ENCODE measurements at places on chromosomes 16 and 17.
A peak's percentile ranks its signal among the peaks of the same experiment; 100 is the strongest.

DNA sequence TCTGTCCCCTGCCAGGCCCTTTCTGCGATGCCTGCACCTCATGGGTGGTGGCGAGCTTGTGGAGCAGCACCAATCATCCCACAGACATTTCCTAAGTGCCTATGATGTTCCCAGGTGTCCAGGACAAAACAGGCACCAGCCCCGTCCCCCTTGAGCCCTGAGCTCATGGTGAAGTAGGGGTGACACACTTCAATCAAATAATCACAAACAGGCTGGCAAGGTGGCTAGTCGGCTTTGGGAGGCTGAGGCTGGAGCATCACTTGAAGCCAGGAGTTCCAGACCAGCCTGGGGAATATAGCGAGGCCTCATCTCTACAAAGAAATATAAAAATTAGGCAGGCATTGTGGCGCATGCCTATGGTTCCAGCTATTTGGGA is 748 bp upstream of the PRSS8 start:
- no peak for DNase-seq

DNA sequence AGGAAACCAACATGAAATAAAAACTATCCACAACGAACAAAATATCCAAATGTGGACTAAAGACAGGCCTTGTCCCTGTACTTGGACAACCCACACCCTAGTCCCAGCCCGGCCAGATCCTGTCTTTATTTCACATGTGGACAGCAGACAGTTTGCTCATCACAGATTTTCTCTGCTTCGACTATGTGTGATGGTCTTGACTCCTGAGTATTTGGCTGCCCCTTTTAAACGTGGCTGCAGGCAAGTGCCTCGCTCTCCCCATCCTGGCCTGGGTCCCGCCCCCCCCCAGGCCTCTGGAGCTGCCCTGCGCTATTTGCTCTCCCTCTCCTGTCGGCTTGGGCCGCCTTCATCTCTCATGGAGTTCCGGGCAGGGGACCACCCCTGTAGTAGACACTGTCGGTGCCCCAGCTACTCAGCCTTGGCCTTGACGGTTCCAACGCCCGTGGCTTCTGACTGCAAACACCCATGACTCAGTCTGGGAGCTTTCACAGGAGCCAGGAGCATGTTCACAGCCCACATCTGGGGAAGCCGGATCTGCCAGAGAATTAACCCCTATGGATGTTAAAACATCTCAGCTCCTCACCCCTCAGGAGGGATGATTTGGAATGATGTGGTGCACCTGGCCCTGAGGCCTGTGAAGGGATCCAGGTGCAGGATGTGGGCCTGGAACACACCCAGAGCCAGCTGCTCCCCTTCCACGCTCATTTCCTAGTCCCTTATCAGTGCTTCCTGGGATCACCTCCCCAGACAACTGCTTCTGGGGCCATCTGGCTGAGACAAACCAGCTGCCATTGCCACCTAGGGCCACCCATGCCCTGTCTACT is 229.7 kb upstream of the RPL38 start:
- DNase-seq, result no peak

- no peak for DNase-seq
These were observed at the start of gene NOXO1 for GRCh38 chr16:1981398-1981836. Gene NOXO1, minus strand, starts transcription at chr16:1981469. Its CDS starts 290 bp downstream, at chr16:1981179.

DNA sequence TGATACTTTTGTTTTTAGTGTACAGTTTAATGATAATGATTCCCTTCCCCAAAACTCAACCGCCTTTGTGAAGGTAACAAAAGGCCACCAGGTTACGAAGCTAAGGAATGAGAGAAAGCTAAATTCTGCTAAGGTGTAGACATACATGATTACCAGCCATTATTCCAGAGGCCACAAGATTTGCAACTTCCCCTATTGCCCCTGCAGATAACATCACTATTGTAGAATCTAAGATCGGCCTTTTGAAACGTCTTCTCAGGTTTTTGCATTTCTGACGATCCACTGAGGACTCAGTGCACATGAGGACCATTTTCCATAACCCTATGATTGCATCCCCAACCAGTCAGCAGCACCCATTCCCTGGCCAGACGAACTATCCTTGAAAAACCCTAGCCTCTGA is 33.9 kb upstream of the SNN start:
- no peak for DNase-seq

DNA sequence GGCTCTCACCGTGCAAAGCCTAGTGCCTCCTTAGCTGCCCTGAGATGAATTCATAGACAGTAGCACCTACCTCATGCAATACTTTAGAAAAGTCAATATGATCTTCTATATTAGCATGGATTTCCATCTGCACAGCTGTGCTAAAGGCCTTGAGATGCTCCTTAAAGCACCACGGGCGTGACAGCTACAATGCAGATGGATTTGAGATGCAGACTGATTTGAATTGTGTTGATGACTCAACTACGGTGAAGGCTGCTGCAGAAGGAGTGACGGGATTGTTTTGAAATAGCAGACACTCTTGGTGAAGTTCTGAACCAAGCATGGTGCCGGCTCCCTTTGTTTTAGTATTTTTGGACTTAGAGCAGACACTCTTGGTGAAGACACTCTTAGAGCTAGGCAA is 88.2 kb downstream of the SPECC1 start:
- no peak for DNase-seq

GRCh38 chr17:7336240-7337175 is at the start of gene ACAP1:
Gene ACAP1, plus strand, starts transcription at chr17:7336529. Its CDS starts 206 bp downstream, at chr17:7336735.
- peak; percentile 96 for DNase-seq

- DNase-seq, result no peak
These were observed 73.1 kb upstream of the KIFC3 start for GRCh38 chr16:57875347-57875746.

DNA sequence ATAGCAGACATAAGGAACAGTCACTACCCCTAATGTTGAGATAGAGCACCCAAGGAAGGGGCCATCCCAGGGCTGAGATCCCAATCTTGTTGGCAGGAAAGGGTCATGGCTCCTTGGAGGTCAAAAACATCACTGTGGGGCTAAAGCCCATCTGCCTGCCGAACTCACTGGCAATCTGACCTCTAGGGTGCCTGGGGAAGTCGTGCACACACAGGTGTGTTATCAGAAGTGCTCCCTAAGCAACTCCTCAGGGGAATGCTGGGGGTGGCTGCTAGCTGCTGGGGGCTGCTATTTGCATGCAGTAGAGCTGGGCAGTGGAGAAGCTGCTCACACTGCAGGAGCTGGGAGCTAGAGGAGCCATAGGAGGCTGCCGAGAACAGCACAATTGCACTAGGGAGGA is 47.5 kb upstream of the PHOSPHO1 start:
- DNase-seq, result no peak

DNA sequence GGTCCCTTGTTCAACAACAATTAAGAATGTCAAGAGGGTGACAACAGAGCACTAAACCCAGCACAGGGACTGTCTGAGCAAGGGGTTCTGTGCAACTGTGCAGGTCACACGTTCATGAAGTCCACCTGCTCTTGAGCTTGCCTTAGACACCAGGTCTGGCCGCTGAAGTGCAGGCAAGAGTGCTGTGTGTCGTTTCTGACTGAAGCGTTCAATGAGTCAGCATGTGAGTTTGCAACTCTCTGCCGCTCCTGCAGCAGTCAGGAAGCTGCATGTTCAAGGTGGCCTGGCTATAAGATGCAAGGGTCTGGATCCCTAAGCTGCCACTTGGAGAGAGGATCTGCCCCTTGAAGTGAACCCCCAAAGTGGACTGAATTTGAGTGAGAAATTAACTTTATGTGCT is 332.7 kb upstream of the HSBP1 start:
- no peak for DNase-seq

DNA sequence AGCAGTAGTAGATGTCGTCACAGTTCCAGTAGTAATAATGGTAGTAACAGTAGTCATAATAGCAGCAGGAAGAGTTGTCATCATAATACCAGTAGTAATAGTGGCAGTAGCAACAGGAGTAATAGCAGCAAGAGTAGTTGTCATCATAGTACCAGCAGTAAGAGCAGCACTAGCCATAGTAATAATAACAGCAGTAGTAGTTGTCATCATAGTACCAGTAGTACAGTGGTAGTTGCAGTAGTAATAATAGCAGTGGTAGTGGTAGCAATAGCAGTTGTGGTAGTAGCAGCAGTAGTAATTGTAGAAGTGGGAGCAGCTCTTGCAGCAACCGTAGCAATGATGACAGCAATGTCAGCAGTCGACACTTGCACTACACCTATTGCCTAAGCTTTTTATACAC is 502.8 kb downstream of the HS3ST4 start:
- no peak for DNase-seq

GRCh38 chr17:57405491-57406072 is 149.3 kb downstream of the MSI2 start:
- no peak for DNase-seq

DNA sequence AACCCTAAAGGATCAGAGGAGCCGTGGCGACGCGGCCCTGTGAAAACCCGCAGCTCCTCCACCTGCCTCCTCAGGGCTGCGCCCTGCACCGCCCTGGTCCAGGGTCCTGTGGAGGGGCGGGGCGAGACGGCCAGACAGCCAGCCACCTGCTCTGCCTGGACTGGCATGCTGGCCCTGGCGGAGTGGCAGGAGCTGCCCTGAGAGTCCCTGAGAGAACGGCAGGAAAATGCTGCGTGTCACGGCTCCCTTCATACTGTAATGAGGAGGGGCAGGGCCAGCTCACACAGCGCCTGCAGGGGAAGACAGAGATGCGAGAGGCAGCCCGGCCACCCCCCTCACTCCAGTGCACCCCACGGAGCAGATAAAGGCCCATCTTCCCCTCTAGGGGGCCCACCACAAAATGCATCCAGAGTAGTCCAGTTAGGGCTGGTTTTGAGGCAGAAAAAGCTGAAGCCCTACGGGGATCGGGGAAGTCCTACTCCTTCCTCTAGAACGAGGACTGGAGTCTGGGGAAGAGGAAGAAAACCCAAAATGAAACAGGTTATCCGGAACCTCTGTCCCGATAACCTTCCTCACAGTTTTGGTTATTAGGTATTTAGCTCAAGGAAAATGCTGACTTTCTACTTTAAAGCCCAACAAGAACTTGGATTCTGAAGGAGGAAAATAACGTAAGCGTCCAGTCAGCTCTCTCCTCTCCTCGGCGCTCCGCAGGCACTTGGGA is 97.6 kb upstream of the DNAH17 start:
- no peak for DNase-seq

DNA sequence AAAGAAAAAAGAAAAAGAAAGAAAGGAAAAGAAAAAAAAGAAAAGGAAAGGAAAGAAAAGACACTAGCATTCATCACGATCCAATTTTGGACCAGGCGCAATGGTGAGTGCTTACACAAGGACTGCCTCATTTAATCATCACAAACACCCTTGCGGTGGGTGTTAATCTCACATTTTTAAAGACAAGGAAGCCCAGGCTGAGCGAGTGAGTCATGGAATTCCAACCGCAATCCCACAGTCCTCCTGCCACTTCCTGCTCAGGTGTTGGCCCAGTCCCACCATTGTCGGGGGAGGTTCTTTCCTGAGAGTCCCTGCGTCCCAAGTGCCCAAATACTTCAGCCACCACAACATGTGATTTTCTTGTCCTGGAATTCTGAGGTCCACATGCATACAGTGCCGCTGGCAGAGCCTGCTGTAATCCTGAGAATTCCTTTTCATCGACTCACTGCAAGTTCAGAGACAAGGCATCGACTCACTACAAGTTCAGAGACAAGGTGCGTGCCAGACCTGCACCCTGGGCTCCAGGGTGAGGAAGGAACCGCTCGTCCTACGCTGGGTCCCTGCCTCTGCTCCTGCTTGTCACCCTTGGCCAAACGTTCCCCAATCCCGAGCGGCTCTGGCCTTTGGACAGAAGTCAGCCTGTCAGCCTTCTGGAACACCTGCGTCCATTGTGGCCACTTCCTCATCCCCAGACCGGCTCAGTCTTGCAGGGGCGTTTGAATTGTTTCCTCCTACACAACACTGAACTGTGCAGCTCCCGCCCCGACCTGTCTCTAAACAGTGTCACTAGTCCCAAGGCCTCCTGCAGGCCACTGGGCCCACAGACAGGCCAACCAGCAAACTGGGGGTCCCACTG is 5.8 kb downstream of the ZG16B start:
- DNase-seq, result no peak

DNA sequence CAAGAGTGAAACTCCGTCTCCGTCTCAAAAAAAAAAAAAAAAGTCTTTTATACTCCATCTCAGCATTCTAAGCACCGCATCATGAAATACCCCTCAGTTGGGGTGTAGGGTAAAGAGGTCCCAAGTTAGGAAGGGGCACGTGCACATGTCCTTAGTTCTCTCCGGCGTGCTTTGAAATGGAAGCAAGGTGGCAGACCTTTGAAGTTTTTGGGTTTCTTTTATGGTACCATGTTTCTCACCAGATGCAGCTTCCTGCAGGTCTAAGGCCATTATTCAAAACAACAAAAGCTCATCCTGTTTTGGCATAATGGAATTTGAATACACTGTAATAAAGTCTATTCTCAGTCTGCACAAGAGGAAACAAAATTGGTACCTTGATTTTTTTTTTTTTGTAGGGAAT is 9.6 kb downstream of the EMC8 start:
- DNase-seq, result no peak

DNA sequence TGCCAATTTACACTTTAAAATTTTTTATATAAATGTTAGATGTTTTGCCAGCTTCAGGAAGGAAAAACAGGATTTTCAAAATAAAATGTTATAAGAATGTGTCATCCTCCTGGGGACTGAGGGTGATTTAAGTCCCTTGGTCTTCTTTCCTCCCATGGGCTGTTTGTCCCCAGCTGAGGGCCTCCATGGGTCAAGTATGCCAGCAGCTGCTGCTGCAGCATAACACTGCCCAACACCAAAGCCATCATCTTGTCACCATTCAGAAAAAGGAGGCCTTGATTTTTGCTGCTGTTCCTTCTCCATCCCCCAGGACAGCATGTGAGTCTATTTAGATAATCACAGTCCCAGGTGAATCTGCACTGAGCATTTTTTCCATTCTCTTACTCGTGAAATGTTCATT is 188.5 kb downstream of the LGALS9B start:
- DNase-seq, result no peak

DNA sequence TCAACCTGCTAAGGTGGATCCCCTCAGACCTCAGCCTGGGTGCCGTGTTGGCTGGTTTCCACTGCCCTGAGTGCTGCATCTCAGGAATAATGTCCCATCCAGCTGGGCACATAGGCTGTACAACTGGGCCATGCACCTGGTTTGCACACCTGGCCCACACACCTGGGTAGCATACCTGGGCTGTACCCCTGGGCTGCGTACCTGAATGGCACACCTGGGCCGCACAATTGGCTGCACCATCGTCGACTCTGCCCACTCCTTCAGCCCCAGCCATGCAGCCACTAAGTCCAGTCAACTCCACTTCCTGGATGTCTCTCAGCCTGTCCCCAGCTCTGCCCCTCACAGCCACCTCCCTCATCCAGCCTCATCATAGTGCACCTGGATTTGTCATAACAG is 7.9 kb downstream of the SLC5A10 start:
- no peak for DNase-seq

DNA sequence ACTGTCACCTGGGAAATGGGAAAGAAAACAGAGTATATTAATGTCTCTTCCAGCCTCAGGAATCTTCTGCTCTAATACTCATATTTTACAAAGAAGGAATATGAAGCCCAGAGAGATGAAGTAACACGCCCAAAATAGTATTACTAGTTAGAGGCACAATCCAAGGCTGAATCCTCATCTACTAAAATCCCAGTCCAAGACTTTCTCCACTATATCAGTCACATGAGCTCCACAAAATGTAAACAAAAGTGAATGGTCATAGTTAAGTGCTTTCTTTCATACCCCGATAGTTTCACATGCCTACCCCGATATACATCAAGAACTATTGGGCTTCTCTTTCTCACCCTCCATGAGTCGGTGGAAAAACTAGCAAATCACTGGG is 965 bp downstream of the INTS2 start:
- DNase-seq, result no peak
